ENCODE measurements at places on chromosomes 5 and 9.

- no peak for DNase-seq
Measured at GRCh38 chr5:101943784-101944183, 352.3 kb downstream of the SLCO4C1 start.

GRCh38 chr5:135543001-135543484, 7.3 kb upstream of the NEUROG1 start:
- no peak for DNase-seq

GRCh38 chr9:23914431-23915003, 88.5 kb upstream of the ELAVL2 start:
- no peak for DNase-seq

- DNase-seq: no peak
Measured at GRCh38 chr5:140227046-140227445, 52.1 kb downstream of the CYSTM1 start.

DNA sequence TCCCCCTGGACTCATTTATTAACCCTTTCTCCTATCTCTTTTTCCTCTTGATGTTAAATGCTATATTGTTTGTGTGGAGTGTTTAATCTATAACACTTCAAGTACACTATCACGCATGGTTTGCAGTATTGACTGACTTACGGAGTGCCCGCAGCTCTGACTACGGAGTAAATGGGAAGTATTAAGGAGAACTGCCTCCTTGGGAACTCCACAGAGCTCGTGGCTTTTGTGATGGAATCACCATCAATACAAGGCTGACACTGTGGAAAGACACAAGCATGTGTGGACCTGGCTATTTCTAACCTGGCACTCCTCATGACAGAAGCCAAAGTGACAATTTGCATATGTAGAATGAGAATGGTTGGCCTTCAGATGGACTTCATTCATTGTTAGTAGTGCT, 66.2 kb downstream of the SFXN1 start:
- no peak for DNase-seq

- no peak for DNase-seq
Measured at GRCh38 chr5:61999371-61999770, 306.6 kb upstream of the KIF2A start.

- DNase-seq: no peak
Measured at GRCh38 chr9:125240649-125240999, 519 bp downstream of the HSPA5 start.

DNA sequence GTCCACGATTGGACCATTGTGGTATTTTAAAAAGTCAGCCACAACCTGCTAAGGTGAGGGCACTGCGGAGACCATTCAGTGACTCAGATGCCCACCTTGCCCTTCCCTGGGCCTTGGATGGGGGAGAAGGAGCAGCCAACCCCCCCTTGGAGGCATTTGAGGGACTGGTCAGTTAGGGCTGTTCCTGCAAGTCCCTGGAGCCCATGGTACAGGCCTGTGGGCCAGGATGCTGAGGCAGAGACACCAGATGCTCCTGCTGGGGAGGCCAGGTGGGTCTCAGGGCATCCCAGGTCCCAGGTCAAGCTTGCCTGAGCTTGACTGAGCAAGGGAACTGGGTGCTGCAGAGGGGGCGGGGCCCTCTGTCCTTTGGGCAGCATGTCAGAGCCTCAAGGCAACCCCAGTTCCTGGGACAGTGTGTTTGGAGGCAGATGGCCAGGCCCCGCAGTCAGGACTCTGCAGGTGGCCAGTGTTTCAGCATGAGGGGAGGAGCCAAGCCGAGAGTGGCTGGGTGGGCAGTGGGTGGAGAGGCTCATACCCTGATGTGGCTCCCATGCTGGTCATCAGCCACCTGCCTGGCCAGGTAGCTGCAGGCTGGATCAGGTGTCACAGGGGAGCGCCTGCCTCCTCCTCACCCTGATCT, 27.5 kb downstream of the SLC6A3 start:
- no peak for DNase-seq

DNA sequence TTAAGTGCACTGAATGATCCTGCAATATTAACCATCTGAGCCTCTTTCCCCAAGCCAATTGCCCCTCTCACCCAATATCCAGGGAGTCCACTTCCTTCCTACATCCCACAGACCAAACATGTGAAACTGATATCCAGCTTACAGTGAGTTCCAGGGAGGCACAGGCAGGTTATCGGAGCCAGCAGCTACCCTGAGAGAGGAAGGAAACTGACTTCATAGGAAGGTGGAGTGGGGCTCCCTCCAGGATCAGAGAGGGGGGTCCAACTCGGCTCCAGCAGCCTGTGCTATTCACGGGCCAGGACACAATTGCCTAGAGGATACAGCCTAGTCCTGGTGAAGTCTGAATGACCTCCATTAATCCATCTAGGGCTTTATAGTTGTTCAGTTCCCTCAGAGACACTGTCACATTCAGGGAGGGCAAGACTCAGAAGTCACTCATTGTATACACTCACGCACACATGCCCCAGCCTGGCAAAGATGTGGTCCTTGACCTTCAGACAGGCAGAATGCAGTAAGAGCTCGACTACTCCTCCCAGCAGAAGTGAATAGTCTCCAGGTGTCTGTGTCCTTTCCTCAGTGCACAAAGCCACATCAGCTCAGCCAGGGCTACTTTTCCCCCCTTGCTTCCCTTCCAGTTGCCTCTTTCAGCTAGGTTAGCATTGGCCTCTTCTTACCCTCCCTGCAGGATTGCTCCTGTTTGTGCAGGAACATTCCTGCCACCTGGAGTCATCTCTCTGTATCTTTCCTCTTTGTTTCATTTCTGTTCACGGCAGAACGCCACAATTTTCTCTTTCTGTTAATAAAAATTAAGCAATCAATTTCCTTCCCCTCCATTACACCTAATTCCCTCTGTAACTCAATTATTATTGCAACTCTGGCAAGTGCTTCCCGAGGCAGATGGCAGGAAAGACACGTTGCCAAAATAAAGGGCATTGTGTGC, 501.7 kb downstream of the ARHGEF28 start:
- DNase-seq: no peak

GRCh38 chr5:74994826-74995225, 57.5 kb downstream of the GCNT4 start:
- DNase-seq: no peak

GRCh38 chr5:30343707-30344106, 849.8 kb upstream of the CDH6 start:
- no peak for DNase-seq

GRCh38 chr5:138230261-138230660, 17.1 kb upstream of the CDC23 start:
- no peak for DNase-seq

- DNase-seq: no peak
Measured at GRCh38 chr9:87436716-87437115, 61.0 kb upstream of the DAPK1 start.
